Activated CD4-positive, alpha-beta T cell treated with anti-CD3 and anti-CD28 coated beads, Interleukin-2, amount 10 ng/mL, durations not matched to agents 24 days and 14 days (primary cell): ENCODE measurements at places on chromosomes 12 and 14. TPM values are rescaled to one million over a fixed set of nuclear protein-coding genes. Genes with fewer than 3 reads are reported as not detected.

OVCH1 gene
- not detected in 2 replicates for total RNA-seq

TGM1 gene
- 5.1 and 6.2 TPM in 2 replicates for total RNA-seq

TBX3 gene
- total RNA-seq: not detected in 2 replicates

OTOGL gene
- total RNA-seq: not detected in 2 replicates

SLC22A17 gene
- 2.0 and 2.3 TPM in 2 replicates for total RNA-seq

CDH24 gene
- 1.6 and 1.7 TPM in 2 replicates for total RNA-seq

DNA sequence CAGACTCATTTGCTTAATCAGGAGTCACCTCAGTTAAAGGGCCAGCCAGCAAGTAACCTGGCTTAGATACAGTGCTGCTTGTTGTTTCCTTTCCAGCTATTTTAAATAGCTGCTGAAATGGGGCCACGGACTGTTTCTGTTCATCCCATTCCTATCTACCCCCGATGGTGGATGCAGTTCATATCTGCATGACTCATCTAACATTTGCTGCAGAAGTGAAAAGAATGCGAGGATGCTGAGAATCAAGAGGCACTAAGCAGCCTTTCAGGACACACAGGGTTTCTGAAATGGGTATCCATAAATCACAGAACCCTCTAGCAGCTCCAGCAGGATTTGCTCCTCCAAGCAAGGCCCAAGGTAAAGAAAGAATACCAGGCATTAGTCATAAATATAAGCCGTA, 60.2 kb upstream of the RTRAF start:
- DNase-seq: no peak

GRCh38 chr12:15208871-15209656, 12.2 kb downstream of the RERG start:
- no peak for DNase-seq

GRCh38 chr14:51443195-51444018, 203.4 kb downstream of the TMX1 start:
- no peak for DNase-seq

GRCh38 chr12:46918631-46919030, 92.8 kb upstream of the SLC38A4 start:
- no peak for DNase-seq

- DNase-seq: peak; percentile 83
Measured at GRCh38 chr12:120466560-120467315, 2.8 kb downstream of the SRSF9 start.

- DNase-seq: no peak
Measured at GRCh38 chr14:91279354-91279753, 34.9 kb upstream of the GPR68 start.

GRCh38 chr14:106848330-106849121, 1322.1 kb downstream of the TMEM121 start:
- peak; percentile 50 for DNase-seq

DNA sequence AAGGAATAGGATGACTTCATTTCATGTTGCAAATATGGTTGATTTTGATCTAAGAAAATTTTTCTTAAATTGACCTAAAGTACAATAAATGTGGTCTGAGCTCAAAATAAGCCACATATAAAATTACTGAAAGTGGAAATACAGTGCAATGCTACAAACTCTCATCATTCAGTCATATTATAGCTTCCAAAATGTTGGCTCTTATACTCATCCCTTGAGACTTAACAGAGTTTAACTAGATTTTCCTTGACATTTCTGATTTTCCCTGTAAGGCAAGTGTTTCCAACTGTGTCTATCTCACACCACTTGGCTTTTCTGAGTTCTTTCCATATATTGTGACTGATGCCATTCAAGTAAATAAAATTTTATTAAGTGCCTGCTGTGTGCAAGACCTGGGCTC, 123.7 kb upstream of the NTF3 start:
- no peak for DNase-seq

GRCh38 chr14:68935761-68936214, 43.3 kb downstream of the ACTN1 start:
- DNase-seq: no peak

GRCh38 chr14:92615451-92615850, 101.9 kb downstream of the RIN3 start:
- peak; percentile 92 for DNase-seq

DNA sequence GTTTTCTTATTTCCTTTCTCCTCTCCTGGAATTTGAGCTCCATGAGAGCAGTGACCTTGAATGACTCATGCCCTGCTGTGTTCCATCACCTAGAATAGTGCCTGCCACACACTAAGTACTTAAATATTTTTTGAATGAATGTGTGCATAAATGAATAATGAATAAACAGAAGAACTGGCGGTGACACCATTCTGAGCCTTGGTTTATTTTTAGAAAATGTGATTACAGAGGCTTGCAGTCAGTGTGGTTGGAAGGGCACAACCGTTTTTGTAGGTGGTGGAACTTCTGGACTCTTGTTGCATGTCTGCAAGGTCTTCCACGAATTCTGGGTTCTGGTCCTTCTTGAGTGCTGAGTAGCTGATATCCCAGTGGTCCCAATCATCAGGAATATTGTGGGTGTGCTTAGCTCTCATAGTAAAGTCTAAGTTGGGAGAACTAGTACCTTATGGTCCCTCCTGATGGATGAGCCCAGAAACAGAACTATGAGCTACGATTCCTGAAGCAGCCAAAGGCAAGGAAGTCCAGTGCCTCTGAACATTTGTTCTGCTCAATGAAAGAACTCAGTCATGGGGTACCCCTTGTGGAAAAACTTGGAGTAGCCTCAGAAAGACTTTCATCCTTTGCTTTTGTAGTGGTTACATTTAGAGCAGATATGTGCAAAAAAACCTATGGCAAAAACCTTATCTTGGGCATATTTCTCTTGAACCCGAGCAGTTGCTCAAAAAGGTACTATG, 28.8 kb upstream of the BHLHE41 start:
- no peak for DNase-seq

- DNase-seq: no peak
Measured at GRCh38 chr14:48900565-48900964, 685.6 kb downstream of the RPS29 start.
